ENCODE measurements at places on chromosomes 1 and 21.

DNA sequence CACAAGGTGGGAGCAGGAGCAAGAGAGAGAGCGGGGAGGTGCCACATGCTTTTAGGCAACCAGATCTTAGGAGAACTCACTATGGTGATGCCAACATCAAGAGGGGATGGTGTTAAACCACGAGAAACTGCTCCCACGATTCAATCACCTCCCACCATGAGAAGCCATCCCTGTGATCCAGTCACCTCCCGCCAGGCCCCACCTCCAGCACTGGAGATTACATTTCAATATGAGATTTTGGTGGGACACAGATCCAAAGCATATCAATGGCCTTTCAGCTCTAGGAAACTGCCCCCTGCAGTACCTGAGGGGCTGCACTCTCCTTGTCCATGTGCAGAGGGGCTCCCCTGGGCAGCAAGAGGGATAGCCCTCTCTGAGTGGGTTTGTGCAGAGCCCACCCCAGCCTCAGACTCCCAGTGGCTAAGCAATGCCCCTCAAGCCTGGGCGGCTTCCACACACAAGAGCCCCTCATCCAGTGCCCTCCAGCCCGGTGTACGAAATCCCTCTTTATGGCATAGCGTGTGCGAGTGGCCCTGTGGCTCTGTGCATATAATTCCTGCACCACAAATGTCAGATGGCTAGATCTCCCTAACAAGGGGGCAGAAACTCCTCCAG, 15.5 kb upstream of the PRDM16 start:
- DNase-seq, result no peak

DNA sequence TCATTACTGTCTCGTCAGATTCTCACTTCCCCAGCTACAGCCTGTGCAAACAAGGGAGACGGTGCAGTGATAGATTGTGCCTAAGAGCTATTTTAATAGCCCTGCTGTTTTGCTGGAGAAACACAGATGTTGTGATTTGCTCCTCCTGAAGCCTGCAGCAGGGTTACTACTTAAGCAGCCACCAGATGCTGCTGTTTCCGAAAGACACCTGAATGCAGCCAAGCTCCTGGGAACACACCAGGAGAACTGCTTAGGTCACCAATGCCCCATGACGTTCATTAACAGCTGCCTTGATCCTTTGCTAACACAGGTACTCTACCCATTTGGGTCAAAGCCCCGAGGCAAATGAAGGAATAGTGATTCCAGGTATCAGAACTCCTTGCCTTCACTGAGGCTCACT, 411.8 kb upstream of the DAB1 start:
- DNase-seq, result no peak

DNA sequence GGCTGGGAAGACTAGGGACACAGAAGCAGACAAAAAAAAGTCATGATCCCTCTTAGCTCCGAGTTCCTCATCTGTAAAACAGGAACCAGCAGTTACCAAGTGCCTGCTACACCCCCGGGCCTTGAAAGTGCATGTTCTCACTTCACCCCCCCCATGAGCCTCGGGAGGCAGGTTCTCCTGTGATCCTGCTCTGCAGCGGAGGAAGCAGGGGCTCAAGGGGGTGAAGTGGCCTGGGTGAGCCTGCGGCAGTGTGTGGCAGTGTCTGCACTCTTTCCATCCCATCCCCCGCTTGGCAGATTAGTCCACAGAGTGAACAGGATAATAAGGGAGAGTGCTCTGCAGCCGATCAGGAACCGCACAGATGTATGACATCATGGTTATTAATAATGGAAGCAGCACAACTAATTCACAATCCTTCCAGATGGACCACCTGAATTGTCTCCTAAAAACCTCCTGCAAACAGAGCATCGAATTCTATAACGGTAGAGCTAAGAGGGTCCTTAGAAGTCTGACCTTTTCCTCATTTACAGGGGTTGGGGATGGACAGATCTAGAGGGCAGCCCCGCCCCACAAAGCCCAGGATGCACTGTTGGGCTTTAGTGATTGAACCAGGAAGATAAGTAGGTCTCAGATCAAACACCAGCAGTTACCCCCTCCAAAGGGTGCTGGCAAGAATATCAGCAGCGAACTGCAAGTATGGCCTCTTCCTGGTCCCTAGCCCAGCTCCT, 174.1 kb upstream of the EDN2 start:
- DNase-seq, result peak; percentile 39

- no peak for DNase-seq
These were observed 318.9 kb downstream of the AJAP1 start for GRCh38 chr1:4973341-4973740.

DNA sequence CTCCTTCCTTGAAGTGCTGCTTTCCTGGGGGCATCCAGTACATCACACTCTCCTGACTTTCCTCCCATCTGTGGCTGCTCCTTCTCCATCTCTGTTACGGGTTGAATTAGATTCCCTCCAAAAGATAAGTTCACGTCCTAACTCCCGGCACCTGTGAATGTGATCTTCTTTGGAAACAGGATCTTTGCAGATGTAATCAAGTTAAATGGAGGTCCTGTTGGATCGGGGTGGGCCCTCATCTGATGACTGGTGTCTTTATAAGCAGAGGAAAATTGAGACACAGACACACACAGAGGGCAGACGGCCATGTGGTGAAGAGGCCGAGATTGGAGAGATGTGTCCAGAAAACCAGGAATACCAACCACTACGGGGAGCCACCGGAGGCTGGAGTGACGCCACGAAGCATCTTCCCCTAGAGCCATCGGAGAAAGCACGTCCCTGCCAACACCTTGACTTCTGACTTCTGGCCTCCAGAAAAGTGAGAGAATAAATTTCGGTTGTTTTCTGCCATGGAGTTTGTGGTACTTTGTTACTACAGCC, 36.0 kb downstream of the ZBTB18 start:
- no peak for DNase-seq

Measured in head of caudate nucleus (tissue), 42 donors.